ENCODE measurements at places on chromosomes 1 and 21.

DNA sequence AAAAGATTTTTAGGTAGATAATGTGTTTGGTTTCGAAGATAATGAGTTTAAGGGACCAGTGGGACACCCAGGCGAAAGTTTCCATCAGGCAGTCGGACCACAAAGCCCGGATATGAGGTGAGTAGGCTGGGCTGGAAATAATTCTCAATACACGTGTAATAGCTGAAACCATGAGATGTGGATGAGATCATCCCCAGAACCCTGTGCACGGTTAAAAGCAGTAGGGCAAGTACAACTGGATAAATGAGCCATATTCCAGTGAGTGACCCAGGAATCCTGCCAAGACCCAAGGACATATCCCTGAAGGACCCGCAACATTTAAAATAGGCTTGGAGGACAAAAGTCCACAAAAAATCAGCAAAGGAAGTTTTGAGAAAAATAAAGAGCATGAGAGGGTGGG is 21.5 kb upstream of the NHLH2 start:
- no peak for DNase-seq

DNA sequence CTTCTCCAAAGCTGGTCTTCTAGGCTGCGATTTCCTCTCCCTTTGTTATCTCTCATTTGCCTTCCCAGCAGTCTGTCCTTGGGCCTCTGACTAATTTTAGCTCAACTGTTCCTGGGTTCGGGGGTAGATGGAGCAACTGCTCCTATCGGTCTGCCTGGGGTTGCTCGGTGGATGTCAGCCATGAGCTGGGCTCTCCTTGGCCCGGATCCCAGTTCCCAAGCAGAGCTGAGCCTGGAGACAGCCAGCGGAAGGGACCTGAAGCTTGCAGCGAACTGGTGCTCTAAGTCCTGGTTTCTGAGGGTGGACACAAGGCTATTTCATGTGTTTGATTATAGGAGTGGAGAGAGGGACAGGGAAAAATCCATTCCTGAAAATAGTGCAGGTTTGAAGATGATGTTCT is 423.0 kb downstream of the RPS6KC1 start:
- DNase-seq = no peak

DNA sequence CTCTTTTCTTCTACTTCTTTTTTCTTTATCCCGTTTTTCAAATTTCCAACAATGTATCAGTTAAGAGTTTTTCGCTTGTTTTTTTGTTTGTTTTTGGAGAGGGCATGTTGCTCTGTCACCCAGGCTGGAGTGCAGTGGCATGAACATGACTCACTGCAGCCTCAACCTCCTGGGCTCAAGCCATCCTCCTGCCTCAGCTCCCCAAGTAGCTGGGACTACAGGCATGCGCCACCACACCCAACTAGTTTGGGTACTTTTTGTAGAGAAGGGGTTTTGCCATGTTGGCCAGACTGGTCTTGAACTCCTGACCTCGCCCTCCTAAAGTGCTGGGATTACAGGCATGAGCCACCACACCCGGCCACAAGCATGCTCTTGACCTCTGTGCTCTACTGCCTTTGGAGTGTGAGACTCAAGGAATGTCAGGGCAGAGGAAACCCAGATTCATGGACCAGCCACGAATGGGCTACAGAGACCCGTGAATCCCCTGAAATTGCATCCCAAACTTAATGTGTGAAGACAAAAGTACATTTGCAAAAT is 65.1 kb upstream of the HSD17B7 start:
- no peak for DNase-seq

DNA sequence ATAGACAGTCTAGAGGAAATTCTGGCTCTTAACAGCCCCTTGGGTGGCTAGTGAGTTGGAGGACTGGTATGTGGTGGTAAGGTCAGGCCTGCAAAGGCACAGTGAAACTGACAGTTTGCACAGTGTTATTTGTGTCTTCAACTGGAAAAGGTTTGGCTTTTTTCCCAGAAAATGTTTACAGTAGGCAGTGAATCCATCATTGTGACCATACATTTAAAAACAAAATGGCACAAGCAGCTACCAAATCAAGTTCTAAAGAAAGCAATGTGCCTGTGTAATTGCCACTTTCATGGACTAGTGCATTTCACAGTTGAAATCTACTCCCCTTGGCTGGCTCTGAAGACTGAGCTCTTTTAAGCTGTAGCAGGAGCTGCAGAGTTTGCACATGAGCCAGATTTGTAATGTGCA is 24.8 kb downstream of the ATPAF1 start:
- no peak for DNase-seq

DNA sequence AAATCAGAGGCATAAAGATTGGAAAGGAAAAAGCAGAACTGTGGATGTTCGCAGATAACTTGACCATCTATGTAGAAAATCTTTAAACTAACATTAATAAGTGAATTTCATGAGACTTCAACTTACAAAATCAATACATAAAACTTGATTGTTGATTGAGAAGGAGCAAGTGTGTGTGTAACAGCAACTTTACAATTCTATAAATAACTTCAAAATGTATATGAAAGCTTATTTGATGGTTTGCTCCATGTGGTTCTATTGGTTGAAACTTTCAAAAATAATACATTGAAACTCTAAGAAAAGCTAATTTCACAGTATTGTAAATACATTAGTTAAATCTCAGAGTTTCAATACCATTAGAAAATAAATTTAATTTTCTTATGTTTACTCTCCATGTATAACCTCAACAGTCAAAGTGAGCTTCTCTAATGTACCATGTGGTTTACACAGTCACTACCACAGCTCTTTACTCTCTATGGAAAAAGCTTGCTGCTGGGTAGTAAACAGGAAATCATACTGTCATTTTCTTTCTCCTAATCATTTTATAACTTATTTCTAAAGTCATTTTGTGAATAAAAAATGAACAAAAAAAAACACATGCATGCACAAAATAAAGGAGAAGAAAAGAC is 12.0 kb downstream of the AKT3 start:
- no peak for DNase-seq

- no peak for DNase-seq
These were observed 26.0 kb downstream of the FMO3 start for GRCh38 chr1:171116676-171117075.

Measured in activated CD4-positive, alpha-beta T cell treated with anti-CD3 and anti-CD28 coated beads for 24 hours (primary cell).